ENCODE measurements at places on chromosomes 16 and 17. TPM values are rescaled to one million over a fixed set of nuclear protein-coding genes. Genes with fewer than 3 reads are reported as not detected.

CLEC3A gene
- not detected for total RNA-seq

EFTUD2 gene
- total RNA-seq: 77.8 TPM

FASN gene
- 82.6 TPM for total RNA-seq

GRCh38 chr17:81906476-81907218 is 4.6 kb downstream of the PCYT2 start:
- no peak for DNase-seq

DNA sequence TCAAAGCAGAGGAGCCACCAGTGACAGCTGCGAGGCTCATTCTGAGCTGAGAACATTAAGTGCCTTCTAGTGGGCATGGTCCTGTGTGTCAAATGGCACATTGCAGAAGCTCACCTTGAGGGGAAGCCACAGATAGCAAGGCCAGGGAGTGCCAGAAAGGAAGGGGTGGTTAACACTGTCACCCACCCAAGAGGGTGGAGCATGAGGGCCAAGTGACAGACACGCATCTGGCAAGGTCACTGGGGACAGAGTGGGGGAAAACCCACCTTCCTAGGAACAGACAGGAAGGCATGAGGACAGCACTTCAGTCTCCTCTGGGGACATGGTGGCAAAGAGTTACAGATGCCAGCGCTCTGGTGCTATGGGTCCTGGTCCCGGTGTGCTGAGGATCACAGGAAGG is 22.1 kb downstream of the NUBP1 start:
- no peak for DNase-seq

GRCh38 chr17:35185849-35186248 is 8.3 kb downstream of the SLC35G3 start:
- DNase-seq: no peak
